Fibroblast of villous mesenchyme (primary cell): ENCODE measurements at places on chromosomes 1 and 21.

- DNase-seq = no peak
Measured at GRCh38 chr1:19457607-19458006, 27.7 kb downstream of the CAPZB start.

GRCh38 chr1:197998110-197998509 lies 80.9 kb downstream of the LHX9 start:
- DNase-seq = no peak

DNA sequence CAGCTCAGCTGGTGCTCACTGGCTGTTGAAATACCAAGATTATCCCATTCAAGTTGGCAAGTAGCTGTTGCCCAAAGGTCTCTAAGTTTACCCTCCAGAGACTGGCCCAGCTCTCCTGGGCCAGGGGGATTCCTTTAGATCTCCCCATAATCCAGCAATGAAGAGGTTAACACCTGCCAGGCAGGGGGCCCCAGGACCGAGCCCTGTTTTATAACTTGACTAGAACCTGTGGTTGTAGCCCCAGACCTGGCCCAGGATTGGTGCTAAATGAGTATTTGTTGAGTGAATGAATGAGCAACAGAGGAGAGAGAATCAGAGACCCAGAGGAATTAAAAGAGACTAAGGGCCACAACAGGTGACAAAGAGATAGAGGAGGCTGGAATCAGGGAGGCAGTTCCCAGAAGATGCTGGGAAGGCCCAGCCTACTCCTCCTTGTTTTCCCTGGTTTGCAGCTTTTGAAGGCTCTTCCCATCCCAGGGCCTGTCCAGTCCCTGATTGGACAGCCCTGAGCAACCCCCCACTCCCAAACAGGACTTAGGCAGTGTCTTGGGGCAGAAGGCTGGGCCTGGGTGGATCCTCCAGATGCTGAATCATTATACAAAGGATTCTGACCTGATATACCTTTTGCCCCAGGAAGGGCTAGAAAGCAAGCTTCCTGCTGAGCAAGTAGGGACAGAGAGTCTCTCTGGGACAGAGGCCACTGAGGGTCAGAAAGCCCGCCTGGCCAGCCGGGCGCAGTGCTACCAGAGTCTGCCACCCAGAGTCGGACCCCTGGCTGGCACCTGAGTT lies 2.4 kb upstream of the RHBG start:
- no peak for DNase-seq

GRCh38 chr1:17755120-17755519 lies at the start of gene ACTL8:
Gene ACTL8 (plus strand): TSS chr1:17755333. CDS start chr1:17823009, 67,676 bp downstream.
- no peak for DNase-seq
